Right lung (tissue), 10 donors: ENCODE measurements at places on chromosomes 7 and 10.

GRCh38 chr7:117009705-117010361, 56.5 kb downstream of the ST7 start:
- no peak for DNase-seq

DNA sequence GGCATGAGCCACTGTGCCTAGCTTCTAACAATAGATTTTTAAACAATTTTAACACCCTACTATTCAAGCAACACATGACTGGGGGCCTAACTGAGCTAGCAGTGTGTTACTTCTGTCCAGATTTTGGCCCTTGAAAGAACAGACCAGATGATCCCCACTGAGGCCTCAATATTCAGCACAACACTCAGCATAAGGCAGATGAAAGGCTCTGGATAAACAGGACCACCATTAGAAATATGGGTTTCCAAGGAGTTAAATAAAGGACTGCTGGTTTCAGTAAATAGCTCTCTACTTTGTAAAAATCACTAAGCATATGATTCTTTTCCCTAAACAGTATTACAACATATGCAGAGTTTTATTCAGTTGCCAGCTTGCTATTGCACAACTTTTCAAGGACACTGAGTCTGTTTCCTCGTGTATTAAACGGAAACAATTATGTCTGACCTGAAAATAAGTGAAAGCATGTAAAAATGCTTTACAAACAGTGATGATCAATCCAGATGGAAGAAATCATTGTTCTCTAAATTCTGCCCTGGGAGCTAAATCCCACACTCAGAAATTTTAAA, 23.8 kb upstream of the FZD1 start:
- peak; percentile 92 for DNase-seq

GRCh38 chr7:94666879-94667587, 11.1 kb upstream of the SGCE start:
- DNase-seq, result no peak

DNA sequence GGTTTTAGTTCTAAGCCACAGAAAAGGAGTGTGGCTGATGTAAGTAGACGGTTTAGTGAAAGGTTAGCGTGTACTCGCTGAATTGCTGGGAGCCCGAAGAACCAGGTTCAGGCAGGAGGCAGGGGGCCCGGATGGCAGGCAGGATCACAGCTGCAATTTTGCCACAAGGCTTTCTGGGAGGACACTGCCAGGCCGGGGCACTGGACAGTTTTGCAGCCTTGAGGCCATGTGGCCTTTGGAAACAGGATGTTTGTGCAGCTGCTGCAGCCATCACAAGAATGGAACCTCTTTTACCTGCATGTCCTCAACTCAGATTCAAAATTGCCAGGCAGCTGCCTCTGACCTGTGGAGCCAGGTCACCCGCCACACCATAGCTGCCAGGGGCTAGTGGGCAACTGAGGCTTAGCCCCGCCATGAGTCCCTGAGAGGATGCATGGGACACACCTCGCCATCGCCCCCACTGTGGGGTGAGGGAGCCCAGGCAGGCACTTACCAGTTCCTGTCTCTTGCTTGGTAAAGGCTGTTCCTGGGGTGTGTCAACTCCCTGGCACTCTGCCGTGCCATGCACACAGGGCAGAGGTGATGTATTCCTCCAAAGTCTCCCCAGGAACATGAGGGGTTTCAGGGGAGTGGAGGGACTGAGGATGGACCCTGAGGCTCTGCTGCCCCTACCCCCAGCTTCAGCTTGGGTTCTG, 188.6 kb downstream of the RPS24 start:
- no peak for DNase-seq

- DNase-seq, result no peak
Observed at GRCh38 chr7:116493449-116493848, 6.1 kb upstream of the CAV2 start.

- DNase-seq, result no peak
Observed at GRCh38 chr10:130108934-130109604, 1.6 kb downstream of the C10orf143 start.

DNA sequence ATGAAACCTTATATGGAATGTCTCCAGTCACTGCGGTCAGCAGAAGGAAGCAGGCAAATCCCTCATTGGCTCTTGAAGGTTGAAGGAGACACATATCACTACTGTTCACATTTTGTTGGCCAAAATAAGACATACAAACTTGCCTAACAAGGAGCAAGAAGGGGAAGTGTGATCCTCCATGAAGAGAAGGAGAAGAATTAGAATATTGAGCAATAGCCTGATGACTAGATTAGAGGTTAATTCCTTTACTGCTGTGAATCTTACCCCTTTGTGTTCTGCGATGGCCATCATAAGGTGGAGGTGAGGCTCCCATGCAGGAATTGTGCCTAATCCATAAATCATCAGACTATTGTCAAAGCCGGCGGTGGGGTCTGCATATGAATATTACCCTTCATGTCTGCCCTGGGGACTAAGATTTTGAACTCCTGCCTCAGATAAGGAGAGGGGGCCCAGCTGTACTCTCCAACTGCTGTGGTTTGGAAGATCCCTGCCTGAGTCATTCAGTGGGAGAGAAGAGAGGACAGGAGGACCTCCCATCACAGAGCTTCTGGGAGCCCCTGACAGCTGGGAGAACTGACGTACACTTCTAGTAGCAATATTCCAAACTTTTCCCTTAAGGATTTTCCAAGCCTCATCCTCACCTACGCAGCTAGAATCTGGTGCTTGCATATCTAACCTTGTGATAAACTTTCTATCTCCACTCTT, 398.5 kb downstream of the REEP3 start:
- DNase-seq, result no peak

GRCh38 chr10:81216949-81217348, 658.0 kb upstream of the NRG3 start:
- no peak for DNase-seq

GRCh38 chr10:113171662-113172061, 221.6 kb downstream of the TCF7L2 start:
- no peak for DNase-seq

DNA sequence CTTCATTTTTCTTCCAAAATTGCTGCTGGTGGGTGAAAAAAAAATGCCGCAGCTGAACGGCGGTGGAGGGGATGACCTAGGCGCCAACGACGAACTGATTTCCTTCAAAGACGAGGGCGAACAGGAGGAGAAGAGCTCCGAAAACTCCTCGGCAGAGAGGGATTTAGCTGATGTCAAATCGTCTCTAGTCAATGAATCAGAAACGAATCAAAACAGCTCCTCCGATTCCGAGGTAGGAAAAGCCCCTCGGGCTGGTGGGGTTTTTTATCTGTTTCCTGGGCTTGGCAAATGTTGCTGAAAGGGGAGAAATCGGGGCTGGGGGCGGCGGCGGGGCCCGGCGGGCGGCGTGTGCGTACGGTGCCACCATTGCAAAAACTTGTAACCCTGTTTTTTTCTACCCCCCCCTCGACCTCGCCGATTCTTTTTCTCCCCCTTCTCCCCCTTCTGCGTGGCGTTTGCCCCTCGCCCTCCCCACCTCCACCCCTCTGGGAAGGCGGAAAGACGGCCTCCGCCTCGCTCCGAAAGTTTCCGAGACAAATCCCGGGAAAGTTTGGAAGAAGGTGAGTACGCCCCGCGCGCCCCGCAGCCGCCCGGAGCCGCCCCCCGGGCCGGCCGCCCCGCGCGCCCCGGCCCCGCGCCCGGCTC, 789 bp downstream of the TCF7L2 start:
- peak; percentile 42 for DNase-seq

- DNase-seq, result no peak
Observed at GRCh38 chr10:52617346-52617745, 155.2 kb downstream of the MBL2 start.

DNA sequence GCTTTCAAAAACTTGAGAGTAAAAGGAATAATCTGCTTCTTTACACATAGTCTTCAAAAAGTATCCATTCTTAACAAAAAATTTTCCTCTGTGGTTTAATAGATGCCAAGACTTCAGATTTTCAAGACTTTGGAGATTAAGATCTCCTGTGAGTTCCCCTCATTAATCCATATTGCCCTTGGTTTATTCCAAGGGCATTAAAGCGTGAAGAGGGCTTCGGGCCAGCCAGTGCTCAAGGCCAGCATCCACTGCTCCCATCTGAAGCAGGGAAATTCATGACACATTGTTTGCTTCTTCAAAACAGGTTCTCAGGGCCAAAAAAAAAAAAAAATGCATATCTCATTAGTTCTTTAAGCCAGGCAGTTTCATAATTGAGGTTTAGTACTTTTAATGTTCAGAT, 137.3 kb upstream of the RHOBTB1 start:
- DNase-seq, result peak; percentile 72

DNA sequence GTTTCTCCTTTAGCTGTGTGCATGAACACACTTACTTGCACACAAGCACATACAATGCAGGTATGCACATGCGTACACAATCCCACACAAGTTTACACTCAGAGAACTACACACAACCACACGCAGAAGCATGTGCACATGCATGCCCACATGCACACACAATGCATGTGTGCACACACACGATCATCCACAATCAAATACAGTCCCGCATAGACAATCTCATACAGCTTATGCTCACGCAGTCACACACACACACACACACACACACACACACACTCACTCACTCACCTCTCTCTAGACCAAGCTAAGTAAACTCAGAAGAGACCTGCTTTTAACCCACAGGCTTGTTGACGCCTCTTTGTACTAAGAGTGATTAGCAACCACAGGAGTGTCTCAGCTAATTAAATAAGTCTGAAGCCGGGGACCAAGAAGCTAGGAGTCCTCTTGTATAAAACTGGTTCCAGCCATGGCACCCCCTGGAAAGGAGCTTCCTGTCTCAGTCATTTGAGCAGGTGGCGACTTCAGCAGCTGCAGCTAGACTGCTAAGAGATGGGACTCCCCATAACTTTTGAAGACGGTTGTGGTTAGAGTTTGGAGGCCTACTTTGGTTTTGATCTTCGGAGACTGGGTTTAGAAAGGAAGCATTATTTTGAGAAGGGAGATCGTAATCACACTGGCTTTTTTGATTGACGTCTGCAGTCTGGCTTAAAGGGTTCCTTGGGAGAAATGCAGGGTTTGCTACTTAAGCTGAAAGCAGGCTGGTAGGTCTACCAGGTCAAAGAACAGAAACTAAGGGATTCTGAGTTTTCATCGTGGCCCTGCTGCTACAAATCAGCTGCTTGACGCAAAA, 82.3 kb upstream of the ADRB1 start:
- peak; percentile 38 for DNase-seq

DNA sequence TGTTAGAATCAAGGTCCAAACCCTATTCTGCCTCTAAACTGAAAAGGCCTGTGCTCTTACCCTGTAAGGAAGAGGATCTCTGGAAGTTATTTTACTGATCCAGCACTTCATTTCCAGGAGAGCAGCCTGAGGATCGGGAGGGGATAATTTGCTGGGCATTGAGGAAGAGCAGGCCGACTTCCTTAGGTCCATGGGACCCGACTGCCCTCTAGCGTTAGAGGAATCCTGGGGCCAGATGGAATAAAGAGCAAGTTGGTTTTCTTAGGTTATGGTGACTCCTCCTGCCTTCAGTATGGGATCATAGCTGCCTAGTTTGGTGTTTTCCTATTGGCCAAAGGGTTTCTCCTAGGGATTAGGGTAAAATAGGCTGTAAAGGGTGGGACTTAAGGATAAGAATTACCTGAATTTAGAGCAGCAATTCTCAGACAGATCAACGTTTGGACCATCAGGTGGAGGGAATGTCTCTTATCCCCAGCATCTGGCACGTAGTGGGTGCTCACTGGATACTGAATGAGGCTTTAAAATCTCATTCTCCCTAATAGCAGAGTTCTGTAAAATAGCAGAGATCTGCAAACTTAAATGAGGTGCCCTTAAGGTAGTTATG, 40.0 kb upstream of the SORBS1 start:
- DNase-seq, result peak; percentile 82

DNA sequence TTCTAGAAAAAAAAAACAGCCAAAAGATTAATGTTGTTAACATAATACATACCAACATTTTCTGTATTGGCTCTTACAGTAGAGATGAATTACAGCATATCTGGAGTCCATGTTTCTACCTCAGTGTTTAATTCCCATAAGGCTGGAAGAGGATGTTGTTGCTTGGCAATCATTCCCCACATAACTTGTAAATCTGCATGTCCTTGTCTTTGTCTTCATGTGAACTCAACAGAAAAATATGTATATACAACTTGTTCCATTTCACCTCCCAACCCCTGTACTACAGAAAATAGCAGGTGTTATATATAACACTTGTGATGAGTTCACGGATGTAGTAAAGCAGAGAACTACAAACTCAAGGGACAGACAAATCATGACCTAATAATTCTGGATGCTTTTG, 160.9 kb upstream of the SEMA3C start:
- no peak for DNase-seq

GRCh38 chr10:94268652-94269051, 94.1 kb downstream of the NOC3L start:
- DNase-seq, result no peak

- DNase-seq, result no peak
Observed at GRCh38 chr7:2722591-2722990, 34.6 kb downstream of the AMZ1 start.

- DNase-seq, result no peak
Observed at GRCh38 chr10:9147475-9147874, 1093.0 kb downstream of the GATA3 start.

- no peak for DNase-seq
Observed at GRCh38 chr7:152931633-152932032, 172.1 kb downstream of the ACTR3B start.

GRCh38 chr10:70664702-70665195, 7.6 kb upstream of the ADAMTS14 start:
- DNase-seq, result no peak

- no peak for DNase-seq
Observed at GRCh38 chr10:118698421-118698820, 56.3 kb downstream of the CACUL1 start.

- DNase-seq, result no peak
Observed at GRCh38 chr10:106930751-106931150, 233.8 kb downstream of the SORCS1 start.

GRCh38 chr7:148967032-148967372, 61.3 kb downstream of the PDIA4 start:
- no peak for DNase-seq

- DNase-seq, result no peak
Observed at GRCh38 chr10:44589944-44590449, 205.1 kb upstream of the CXCL12 start.

DNA sequence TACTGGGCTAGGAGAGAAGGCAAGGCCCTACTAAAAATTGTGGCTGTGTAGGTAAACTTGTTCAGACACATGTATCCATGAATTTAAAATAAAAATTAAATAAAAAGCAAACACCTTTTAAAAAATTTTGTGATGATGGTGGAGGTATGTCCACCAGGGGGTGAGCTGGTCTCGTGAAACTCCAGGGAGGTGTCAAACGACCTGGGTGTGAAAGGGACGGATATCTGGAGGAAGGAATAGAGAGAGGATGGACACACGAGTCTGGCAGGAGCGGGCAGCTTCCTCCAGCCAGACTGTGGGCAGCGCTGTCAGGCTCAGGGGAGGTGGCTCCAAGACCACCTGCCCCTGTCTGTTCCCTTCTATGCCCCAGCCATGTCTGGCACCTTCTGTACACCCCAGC, 34.8 kb upstream of the DMBT1 start:
- DNase-seq, result no peak
